ENCODE measurements at places on chromosomes 1 and 21.
A peak's percentile ranks its signal among the peaks of the same experiment; 100 is the strongest.

DNA sequence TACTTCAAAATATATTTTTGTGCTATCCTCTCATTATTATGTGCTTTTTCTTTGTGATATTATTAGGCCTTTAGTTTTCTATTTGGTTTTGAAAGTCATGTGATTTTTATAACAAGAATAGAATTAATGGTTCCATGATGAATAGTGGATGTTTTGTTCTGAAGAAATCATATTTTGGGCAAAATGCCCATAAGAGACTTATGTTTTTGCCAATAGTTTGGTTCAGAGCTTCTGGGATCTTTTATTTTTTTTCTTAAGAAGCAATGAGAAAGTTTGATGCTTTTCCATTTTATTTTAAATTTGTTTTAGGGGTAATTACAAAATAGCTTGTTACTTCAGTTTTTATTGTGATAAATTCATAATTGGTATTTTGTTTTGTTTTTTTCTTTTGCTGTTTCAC lies 49.8 kb downstream of the LYPLAL1 start:
- DNase-seq: no peak

GRCh38 chr1:156430303-156430702 lies 61.3 kb downstream of the RHBG start:
- DNase-seq: no peak

DNA sequence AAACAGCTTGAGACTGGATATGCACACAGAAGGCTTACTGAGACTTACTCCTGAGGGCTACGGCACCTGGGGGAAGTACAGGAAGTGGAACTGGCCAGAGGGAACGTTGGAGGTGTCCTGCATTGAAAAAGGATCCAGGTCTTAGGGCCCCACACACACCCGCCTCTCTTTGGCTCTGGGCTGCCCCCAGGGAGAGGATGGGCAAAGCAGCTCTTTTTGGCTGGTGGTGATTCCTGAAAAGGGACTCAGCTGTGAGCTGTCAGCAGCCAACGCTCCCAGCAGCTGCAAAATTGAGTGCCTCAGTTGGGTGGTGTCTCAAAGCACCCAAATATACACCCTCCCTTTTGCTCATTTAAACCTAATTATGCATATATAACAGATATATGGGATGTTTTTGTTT lies 213.2 kb downstream of the TNR start:
- no peak for DNase-seq

- no peak for DNase-seq
Measured at GRCh38 chr1:91024481-91025119, 2.8 kb upstream of the ZNF644 start.

GRCh38 chr1:150813028-150813707 lies 5.1 kb upstream of the CTSK start:
- DNase-seq: no peak

GRCh38 chr1:150552128-150552910 lies 3.1 kb downstream of the ADAMTSL4 start:
- DNase-seq: peak; percentile 32

DNA sequence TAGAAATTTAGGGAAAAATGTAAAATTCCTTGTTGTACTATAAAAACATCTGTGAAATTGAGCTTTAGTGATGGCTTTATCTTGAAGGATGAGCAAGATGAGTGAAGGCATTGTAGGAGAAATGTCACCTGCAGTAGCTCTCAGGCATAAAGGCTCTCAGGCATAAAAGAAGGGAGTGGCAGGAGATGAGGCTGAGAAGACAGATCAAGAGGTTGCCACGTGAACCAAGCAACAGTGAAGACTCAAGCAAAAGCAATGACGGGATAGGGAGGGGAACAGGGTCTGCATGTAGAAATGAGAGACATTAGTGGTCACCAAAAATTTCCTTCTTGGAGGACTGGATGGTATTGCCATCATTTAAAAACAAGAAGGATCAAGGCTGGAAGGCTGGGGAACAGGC lies 98.8 kb downstream of the ST3GAL3 start:
- DNase-seq: no peak

DNA sequence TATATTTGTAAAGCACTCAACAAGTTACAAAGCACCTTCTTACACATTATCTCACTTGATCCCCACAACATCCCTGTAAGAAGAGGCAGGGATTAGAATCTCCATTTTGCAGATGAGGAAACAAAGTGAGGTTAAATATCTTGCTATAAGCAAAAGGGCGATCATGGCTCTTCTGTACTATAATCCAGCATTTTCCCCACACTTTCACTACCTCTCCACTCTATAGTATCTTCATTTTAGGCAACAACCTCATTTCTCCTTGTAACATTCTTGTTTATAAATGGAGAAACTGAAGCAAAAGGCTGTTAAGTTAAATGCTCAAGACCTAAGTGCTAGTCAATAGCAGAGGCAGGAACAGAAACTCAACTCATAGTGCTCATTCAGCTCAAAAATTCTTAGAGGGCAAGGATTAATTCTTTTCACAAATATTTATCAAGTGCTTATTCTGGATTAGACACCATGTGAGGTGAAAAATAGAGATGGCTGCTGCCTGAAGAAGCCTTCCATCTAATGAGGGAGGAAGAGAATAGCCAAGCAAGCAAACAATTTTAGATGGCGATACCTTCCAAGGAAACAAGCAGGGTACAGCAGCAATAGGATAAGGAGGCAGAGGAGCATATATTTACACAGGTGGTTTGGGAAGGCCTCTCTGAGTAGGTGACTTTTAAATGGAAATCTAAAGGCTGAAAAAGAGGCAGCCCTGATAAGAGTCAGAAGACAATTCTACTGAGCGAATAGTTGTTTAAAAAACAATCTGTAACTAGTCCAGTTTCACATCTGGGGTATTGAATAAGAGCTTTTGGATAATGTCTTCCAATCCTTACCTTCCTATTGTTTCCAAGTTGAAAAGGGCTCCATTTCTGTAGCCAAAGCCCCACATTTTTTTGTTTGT lies 3.5 kb downstream of the ERRFI1 start:
- DNase-seq: no peak

DNA sequence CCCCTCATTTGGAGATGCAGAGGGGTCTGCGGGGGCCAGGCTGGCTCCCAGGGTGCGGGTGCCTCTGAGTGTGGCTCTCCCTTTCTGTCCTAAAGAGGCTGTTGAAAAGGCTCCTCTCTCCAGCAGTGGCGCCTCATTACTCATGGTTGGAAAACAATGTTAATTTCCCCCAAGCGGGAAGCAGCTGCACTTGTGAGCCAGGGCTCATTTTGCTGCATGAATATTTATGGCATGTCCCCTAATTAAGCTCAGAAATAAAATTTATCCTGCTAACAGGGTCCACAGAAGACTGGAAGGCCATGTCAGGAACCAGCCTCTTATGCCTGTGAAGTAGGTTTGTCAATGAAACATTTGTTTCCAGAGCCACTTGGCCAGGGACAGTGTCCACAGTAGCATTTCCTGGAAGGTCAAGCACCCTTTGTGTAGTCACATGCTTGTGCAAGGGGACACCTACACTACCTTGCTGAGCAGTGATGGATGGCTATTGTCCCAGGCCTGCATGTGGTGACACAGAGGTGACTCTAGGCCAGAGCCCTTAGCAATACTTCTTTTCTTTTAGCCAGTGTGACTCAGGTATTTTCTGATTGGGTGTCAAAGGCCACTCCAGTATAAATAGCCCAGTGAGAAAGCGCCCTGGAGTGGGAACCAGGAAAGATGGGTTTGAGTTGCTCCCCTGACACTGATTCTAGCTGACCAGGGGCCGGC lies 259.0 kb downstream of the FOXD2 start:
- no peak for DNase-seq

DNA sequence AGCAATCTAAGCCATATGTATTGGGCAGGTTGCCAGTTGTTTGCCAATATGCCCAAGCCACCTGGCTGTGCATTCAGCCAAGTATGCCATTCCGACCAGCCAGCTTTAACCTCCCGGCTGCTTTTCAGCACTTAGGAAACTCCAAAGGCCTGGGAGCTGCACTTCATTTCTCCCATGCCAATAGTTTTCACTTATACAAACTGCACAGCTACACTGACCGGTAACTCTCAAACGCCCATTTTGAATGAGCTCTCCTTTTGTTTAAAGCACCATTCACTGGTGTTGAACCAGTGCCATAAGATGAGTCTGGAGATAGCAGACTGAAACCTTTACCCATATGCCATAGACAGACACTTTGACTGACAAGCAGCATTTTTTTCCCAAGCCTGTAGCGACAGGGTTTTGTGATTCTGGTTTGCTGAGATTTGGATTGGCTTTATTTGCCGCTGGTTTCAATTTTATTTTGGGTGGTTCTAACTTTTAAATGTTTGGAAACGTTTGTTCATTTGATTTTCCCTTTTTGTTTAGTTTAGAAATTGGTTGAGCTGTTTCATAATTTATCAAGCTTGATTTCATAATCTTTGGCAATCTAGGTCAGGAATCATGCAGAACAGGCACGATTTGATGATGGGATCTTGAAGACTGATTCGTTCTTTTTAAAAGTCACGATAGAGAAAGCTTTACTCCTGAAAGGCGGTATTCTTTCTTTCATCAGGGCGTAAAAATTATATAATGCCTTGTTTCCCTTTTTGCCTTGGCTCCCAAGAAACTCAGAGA lies 144.6 kb downstream of the NFIA start:
- DNase-seq: no peak

- DNase-seq: no peak
Measured at GRCh38 chr1:106289265-106289928, 767.1 kb upstream of the PRMT6 start.

DNA sequence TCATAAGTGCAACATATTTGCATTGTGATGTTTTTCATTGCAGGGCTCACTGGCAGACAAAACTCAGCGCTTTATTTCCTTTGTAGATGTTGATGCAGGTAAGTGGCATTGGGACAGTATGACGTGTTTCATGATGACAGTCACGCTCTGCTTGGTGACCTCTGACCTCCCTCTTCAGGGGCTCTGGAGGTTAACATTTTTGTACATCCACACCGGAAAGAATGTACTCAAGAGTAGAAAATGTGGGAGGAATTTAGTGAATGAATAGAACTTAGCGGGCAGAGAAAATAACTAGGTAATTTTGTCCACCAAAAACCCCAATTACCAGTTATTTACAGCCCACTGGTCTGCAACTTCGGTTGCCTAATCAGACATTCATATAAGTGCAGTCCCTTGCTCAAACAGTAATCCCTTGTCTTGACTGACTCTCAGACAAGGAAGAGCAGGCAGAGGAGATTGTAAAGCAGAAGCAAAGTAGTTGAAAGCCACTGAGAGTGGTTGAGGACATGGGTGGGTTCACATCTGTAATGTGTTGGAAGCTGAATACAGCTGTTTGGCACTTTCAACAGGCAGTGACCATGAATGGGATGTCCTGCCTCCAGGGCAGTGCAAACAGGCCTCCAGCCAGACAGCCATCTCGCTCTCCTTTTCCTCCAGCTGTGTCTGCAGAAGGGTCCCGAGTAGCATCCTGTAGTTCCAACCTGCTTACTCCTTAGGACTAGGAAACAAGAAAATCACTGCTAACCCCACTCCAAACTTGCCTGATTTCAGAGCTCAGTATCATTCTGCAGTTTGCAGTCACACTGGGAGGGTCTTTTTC lies 188.9 kb downstream of the NRIP1 start:
- DNase-seq: no peak

GRCh38 chr1:167114725-167115124 lies 20.9 kb downstream of the STYXL2 start:
- no peak for DNase-seq

DNA sequence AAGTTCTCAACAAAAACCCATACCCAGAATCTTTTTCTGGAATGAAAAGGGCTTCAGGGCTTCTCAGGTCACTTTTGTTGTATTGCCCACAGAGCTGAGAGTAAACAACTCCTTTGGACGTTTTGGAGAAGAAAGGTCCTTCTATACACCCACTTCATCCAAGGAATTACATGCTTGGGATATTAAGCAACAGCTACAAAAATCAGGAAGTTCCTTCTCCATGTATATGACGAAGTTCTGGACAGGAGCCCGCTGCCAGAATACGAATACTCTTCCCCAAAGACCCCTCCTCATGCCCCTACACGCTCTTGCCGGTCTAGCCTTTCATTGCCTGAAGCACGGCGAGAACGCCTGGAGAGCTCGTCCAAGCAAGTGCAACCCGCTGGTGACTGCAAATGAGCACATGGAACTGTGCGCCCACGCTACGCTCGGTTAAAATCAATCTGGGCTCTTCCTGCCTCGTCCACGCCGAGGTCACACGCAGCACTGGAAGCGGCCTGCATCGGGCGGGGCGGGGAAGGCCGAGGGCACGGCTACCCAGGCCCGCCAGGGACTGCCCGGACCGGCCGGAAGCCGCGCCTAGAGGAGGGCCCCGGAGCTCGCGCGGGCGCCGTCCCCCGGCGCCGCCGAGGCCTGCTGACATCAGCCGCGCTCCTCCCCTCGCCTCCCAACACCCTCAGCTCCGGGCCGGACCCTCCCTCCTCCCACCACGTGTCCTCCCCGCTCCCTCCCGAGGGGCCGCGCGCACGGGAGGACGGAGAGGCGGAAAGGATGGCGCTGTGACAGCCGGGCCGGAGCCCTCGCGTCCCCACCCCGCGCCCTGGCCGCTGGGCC lies at the start of gene POGK:
POGK (plus strand) TSS at position 710 of the 834 bp plus-strand sequence. CDS start 1,482 bp downstream, outside the sequence.
- DNase-seq: peak; percentile 84

GRCh38 chr1:230641346-230641745 lies 935 bp upstream of the COG2 start:
- DNase-seq: no peak

DNA sequence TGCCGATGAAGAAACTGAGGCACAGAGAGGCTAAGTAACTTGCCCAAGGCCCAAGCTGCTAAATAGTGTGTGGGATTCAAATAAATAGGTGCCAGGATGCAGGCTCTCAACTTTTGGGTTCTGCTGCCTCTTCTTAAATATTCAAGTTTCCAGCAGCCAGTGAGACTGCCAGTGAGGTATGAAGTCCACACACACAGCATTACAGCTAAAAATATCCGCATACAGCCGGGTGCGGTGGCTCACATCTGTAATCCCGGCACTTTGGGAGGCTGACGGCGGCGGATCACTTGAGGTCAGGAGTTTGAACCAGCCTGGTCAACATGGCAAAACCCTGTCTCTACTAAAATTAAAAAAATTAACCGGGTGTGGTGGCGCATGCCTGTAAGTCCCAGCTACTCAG lies 78.4 kb upstream of the DIRAS3 start:
- DNase-seq: no peak

GRCh38 chr1:98057236-98057910 lies 136.5 kb upstream of the DPYD start:
- no peak for DNase-seq

DNA sequence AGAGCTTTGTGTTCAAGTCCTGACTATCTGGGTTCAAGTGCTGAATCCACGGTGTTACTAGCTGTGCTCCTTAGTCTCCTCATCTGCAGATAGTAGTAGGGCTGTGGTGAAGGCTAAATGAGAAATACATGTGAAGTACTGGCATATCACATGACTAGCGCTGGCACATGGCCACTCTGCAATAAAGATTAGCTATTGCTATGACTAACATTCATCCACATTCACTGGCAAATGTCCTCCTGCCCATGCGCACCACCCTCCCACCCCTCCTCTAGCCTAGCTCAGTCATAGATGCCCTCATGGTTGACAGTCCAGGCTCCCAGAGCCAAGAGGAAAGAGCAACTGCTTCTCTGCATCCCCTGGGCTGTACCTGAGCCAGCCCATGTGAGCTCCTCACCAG lies 8.5 kb upstream of the COL8A2 start:
- no peak for DNase-seq

DNA sequence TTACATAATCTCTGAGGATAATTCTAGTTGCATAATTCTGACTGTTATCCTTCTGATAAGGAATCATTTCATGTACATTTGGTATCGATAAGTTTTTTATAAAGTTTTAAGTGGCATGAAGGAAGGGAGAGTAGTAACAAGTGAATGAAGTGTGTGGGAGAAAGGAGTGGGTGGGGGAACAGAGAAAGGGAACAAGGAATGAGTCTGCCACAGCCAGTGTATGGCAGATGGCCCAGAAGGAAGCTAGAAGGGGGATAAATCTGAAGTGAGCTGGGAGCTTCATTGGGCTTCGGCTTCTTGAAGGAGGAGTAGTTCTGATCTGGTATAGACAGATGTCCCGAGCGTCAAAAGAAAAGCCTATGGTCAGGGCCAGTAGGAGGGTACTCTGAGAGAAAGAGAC lies 18.6 kb downstream of the ZBTB40 start:
- DNase-seq: no peak
